ENCODE measurements at places on chromosomes 11 and 22.

- no peak for DNase-seq
Observed at GRCh38 chr11:119552106-119552485, 129.1 kb upstream of the THY1 start.

DNA sequence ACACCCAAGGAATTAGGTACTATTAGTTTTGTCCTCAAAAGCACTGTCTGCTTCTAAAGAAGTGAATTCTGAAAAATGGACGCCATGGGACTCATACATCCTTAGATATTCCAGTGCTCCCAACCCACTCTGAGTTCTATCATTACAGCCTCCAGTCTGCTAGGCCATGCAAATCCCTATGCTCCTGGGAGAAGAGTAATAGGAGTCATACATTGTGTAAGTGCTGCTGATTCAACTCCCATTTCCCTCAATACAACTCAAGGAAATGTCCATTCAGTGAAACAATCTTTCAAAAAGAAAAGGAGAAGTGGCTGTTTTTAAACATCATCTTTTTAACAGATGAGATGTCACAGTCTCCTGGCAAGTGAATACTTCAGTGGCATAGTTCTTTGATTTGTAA lies 590.2 kb upstream of the LRRC4C start:
- no peak for DNase-seq

GRCh38 chr11:10392095-10393079 lies 62.7 kb upstream of the AMPD3 start:
- DNase-seq: no peak

GRCh38 chr11:96161307-96162089 lies 181.5 kb downstream of the MAML2 start:
- DNase-seq: no peak

DNA sequence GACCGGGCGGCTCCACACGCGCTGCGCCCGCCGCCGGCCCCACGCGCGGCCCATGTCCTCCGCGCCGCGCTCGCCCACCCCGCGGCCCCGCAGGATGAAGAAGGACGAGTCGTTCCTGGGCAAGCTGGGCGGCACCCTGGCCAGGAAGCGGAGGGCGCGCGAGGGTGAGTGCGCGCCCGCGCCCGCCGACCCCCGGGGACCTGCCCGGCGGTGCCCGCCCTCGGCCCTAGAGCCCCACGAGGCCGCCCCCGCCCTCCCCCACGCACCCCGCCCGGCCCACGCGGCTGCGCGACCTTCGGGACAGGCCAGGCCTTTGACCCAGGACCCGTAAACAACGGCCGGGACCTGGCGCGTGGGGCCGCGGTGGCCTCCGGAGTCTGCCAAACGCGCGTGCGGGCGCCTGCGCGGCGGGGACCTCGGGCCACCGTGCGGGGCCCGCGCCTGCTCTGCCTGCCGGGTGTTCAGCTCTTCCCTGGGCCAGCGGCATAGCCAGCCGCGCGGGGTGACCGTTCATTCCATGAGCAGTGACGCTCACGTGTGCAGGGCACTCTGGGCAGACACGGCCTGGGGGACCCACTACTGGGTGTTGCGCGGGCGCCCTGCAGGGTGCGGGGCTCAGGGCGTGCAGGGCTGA lies at the start of gene PARVB:
PARVB (plus strand) TSS at position 15 of the 634 bp plus-strand sequence; CDS start at position 53, 38 bp downstream.
- no peak for DNase-seq

DNA sequence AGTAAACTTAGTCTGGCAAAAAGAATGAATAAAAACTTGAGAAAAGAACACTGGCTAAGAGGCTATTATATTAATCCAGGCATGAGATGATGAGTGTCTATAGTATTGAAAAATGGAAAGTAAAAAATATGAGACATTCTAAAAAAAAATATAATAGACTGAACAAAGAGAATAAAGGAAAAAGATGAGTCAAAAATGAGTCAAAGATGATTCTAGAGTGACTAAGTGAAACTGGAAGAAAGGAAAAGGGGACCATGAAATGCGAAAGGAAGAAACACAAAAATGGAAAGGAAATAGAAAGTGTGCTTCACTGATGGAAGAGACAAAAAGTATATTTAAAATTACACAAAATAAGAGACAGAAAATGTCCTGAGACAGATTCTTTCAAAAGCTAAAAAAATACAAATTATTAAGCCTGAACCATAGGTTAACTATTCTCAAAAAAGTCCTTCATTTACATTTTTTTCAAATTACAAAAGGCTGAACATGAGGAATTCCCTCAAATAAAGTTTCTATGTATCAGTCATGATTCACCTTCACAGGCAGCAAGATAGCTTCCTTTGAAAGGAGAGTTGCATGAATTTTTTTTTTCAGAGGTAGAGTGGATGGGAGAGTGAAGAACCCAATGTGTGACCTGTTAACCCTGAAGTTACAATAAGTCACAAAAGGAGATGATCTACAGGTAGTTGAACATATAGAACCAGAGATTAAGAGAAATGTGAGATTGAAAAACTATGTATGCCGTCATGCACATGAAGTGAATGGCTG lies 75.2 kb downstream of the EIF3M start:
- DNase-seq: no peak

- no peak for DNase-seq
Observed at GRCh38 chr11:70622091-70622490, 223.8 kb downstream of the CTTN start.

DNA sequence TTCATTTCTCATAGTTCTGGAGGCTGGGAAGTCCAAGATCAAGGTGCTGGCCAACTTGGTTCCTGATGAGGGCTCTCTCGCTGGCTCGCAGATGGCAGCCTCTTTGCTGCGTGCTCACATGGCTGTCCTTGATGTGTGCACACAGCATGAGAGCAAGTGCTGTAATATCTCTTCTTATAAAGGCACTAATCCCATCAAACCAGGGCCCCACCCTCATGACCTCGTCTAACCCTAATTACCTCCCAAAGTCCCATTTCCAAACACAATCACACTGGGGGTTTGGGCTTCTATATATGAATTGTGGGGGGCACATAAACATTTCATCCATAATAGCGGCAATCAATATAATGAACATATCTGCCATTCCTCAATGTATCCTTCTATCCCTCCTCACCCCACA lies 1062.1 kb downstream of the BRD1 start:
- DNase-seq: no peak

- DNase-seq: no peak
Observed at GRCh38 chr11:114025329-114025907, 34.1 kb upstream of the ZBTB16 start.

- peak; percentile 40 for DNase-seq
Observed at GRCh38 chr11:115659061-115659963, 155.1 kb upstream of the CADM1 start.

- DNase-seq: no peak
Observed at GRCh38 chr11:68843052-68843561, 1.4 kb upstream of the CPT1A start.

GRCh38 chr11:66934950-66935779 lies 23.0 kb downstream of the PC start:
- DNase-seq: no peak

DNA sequence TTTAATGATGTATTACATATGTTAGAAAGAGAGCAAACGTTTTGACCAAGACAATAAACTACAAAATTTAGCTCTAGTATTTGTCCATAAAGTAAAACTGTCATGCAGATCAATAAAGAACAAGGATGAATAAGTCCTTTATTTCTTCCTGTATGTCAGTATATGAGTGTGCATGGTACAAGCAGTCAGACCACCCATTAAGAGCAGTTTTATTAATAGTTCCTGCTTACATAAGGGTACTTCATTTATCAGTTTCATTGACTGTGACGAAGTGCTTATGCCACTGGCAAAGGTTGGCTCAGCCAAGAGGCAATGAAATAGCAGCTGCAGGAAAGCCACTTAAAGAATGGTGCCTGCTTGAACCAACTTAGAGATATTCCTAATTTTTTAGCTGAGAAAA lies 913.0 kb upstream of the CNTN5 start:
- DNase-seq: no peak

DNA sequence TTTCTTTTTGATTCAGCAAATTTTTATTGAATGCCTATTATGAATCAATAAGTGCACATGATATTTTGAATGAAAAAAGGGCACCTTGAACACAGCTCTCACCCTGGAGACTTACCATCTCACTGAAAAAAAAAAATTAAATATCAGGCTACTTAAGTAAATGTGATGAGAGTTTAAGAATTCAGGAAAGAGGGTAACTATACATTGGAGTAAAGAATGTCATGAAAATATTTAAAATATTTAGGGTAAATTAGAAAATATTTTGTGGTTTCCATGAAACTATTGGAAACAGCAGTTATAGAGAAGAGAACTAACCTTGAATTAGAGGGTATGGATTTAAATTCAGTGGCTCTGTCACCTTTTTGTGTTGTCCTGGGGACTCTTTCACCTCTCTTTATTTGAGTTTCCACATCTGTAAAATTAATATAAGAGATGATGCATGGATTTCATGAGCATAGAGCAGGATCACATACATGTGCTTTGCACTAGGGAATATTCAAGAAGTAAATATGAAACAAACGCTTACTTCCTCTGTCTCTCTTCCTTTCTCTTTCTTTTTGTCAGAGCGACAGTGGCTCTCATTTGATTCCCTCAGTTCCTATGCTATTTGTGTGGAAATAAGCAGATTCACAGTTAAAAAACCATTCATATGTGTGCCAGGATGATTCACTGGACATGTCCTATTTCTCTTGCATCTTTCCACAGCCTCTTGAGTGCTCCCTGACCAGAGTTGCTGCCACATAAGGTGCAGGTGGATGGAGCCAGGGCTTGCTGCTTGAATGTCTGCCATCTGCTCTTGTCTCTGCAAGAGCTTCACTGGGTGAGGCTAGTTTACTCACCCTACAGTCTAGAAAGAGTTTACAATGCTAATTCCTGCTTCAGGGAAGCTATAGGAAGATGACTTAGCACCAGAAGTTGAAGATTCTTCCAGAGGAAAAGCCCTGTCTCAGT lies 533.1 kb downstream of the ETS1 start:
- peak; percentile 41 for DNase-seq

DNA sequence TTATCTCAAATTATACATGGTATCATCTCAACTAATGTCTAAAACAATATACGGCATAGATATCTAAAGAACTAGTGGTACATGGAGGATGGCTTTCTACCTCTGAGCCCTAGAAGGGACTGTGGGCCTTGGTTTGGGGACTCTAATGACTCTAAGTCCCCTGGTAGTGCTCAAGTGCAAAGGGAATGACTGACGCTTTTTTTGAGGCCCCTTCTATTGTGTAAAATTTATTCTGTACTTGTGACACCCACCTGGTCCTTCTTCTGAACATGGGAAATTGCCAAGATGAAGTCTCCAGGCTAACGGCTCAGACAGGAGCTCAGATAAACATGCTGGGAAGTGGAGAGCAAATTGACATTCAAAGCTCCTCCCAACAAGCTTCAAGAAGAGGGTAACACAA lies 53.4 kb upstream of the IGLL5 start:
- DNase-seq: no peak

DNA sequence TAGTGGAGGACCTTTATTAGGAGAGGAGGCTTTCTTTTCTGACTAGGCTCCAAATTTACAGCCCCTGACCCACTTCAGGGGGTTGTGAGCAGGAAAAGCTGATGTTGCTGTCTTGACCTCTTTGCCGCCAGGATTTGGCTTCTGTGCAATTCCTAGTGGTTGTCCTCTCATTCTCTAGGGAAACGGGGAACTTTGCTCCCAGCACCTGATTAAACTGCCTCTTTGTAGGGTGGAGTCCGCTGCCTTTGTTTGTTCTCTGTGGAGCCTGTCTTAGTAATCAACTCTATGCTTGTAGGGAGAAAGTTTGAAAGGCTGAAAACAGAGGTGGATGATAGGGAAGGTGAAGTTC lies 16.3 kb downstream of the CTNND1 start:
- peak; percentile 22 for DNase-seq

- no peak for DNase-seq
Observed at GRCh38 chr11:126090452-126090851, 27.8 kb upstream of the CDON start.

DNA sequence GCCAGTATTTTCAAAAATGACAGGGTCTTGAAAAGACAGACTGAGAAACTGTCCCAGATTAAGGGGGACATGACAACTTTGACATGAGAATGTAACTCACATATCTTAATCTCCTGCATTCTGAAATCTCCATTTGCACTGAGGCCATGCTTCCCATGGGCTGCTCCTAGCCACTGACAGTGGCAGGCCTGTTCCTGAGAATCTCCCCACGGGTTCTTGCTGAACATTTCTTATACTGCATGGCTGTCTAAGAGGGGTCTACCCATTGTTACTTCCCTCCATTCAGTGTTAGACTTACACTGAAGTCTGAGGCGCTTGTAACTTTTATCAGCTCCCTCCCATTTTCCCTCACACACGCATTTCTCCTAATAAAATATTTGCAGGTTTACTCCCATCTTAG lies 1.5 kb downstream of the CEP295 start:
- no peak for DNase-seq
